ENCODE measurements at places on chromosomes 1 and 21. TPM values are rescaled to one million over a fixed set of nuclear protein-coding genes. Genes with fewer than 3 reads are reported as not detected.

Gene VSIG8
- total RNA-seq = not detected

Gene LYST
- 24.7 TPM for total RNA-seq

Gene FUBP1
- total RNA-seq = 193 TPM

Gene MCOLN2
- total RNA-seq = 15.0 TPM

DNA sequence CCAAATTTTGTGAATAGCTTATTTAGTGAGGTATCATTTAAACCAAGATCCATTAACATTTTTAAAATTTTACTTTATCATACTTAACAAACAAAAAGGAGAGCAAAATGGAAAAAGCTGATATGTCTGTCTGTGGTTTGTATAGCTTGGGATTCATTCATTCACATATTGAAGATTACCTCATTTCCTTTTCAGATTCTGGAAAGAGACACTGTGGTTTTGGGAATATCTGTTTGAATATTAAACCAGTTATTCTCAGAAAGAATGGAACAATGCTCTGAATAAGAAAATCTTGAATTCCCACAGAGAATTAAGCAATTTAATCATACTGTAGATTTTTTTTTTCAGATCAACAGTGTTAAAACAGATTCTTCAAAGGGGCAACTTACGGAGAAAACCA lies 93.8 kb upstream of the PRDX6 start:
- H3K27ac ChIP-seq = no peak overlapping the region
- H3K4me1 ChIP-seq = no peaks in the 10 kb centered on the region
- H3K4me3 ChIP-seq = no peak overlapping the region
- no peaks in the 10 kb centered on the region for H3K27me3 ChIP-seq
- no peaks in the 10 kb centered on the region for H3K36me3 ChIP-seq

DNA sequence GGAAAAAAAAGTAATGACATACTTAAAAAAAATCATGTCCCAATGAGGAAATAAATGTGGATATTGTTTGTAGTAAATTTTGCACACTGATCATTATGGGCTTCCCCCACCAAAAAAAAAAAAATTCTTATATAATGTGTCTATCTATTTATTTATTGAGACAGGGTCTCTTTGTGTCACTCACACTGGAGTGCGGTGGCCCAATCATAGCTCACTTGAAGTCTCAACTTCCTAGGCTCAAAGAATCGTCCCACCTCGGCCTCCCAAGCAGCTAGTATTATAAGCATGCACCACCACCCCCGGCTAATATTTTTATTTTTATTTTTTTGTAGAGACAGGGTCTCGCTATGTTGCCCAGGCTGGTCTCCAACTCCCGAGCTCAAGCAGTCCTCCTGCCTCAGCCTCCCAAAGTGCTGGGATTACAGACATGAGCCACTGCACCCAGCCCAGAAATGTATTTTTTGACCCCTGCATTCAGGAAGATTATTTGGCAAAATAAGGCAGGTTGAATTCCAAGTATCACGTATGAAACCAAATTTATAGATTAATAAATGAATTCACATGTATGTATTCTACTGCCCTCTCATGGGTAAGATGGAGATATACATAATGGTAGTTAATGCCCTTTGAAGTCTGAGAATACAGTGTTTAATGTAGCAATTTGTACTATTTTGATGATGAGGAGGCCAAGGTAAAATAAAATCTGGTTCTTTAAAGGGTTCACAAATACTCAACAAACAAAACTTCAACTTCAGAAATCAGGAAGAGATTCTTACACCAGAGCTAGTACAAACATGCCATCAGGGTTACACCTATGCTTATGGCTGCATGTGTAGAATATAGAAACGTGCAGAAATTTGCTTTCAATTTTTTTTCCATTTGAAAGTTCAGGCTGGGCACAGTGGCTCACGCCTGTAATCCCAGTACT lies 1.4 kb upstream of the DENND2C start:
- DNase-seq = no peak
- no peak overlapping the region for H3K27ac ChIP-seq
- peaks cover 11% of the 10 kb centered on the region for H3K4me1 ChIP-seq
- no peak overlapping the region for H3K4me3 ChIP-seq
- H3K36me3 ChIP-seq = no peaks in the 10 kb centered on the region
- peaks cover 27% of the 10 kb centered on the region for H3K27me3 ChIP-seq

GRCh38 chr1:245750261-245750660 lies 595.5 kb downstream of the KIF26B start:
- no peak overlapping the region for H3K4me3 ChIP-seq
- no peaks in the 10 kb centered on the region for H3K4me1 ChIP-seq
- no peak for DNase-seq
- no peaks in the 10 kb centered on the region for H3K27me3 ChIP-seq
- H3K36me3 ChIP-seq = peaks cover 3% of the 10 kb centered on the region

- peaks cover 3% of the 10 kb centered on the region for H3K27me3 ChIP-seq
- DNase-seq = no peak
- H3K4me1 ChIP-seq = no peaks in the 10 kb centered on the region
- H3K4me3 ChIP-seq = no peak overlapping the region
- no peaks in the 10 kb centered on the region for H3K36me3 ChIP-seq
These were observed 207.7 kb downstream of the BARHL2 start for GRCh38 chr1:90509225-90510048.

GRCh38 chr1:41416552-41417334 lies 55.5 kb downstream of the FOXO6 start:
- no peaks in the 10 kb centered on the region for H3K36me3 ChIP-seq
- peak; percentile 60 for DNase-seq
- H3K4me3 ChIP-seq = no peak overlapping the region
- no peak overlapping the region for H3K27ac ChIP-seq

DNA sequence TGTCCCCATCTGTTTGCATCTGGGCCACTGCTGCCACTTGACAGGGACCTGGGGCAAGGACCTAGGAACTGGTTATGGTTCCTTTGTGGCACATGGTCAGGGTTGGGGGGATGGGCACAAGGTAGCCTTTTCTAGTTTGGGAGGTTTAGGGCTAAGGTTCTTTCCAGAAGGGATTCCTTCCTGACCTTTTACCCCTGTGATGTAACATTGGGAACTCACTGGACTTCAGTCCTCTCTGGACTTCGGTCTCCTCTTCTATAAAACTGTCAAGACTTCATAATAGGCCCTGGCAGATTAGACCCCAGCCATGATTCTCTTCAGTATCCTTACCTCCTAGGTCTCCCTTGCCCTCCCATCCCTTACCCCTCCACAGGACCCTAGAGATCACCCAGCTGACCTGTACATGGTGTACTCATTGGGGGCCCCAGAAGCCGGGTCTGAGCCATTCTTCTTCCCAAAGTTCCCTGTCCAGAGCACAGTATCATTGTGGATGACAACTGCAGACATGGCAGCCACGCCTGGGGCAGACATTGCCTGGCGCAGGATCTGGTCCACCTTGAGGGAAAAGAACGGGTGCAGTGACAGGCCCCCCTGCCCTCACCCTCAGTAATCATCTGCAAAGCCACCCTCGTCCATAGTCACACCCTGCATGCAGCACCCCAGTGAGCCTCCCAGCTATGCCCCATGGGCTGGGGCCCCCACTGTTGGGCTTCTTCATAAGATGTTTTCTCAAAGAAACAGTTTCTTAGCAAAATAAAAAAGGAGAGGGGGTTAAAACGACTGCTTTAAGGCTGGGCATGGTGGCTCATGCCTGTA lies 12.9 kb downstream of the LACTBL1 start:
- H3K4me1 ChIP-seq = no peaks in the 10 kb centered on the region
- no peak overlapping the region for H3K4me3 ChIP-seq
- peaks cover 9% of the 10 kb centered on the region for H3K27me3 ChIP-seq
- DNase-seq = no peak
- H3K36me3 ChIP-seq = no peaks in the 10 kb centered on the region

GRCh38 chr1:166273618-166274017 lies 106.8 kb upstream of the FAM78B start:
- H3K36me3 ChIP-seq = no peaks in the 10 kb centered on the region
- H3K27ac ChIP-seq = no peak overlapping the region
- no peak overlapping the region for H3K4me3 ChIP-seq
- H3K27me3 ChIP-seq = no peaks in the 10 kb centered on the region
- no peak for DNase-seq
- no peaks in the 10 kb centered on the region for H3K4me1 ChIP-seq

DNA sequence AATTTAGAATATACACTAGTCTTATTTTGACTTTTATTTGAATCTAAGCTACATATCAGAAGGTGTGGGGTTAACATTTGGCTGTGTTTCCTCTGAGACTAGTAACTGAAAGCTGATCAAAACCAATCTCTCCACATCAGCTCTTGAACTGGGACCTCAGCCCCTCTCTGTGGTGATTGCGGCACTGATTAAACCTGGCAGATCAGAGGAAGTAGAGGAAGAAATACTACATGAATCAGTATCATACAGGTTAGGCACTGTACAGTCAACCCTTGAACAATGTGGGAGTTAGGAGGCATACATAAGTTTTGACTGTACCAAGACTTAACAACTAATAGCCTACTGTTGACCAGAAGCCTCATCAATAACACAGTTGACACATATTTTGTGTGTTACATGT lies 122.5 kb upstream of the C1orf87 start:
- no peaks in the 10 kb centered on the region for H3K27me3 ChIP-seq
- no peak for DNase-seq
- no peaks in the 10 kb centered on the region for H3K36me3 ChIP-seq
- H3K27ac ChIP-seq = no peak overlapping the region
- H3K4me3 ChIP-seq = no peak overlapping the region

DNA sequence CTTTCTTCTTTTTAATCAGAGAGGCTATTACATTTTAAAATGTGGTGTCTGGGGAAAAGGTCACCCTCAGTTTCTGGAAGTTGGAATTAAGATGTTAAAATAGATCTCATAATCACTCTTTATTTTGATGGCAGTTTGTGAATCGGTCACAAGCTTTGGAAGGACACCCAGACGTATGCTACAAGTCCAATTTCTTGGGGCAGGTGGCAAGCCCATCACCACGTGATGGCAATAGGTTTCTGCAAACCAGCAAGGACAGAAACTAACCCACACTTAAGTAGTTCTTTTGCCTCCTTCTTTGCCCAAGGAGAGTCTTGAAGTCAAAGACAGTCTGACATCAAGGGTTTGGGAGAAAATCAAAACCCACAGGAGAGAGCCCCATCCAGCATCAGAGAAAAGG lies 72.9 kb downstream of the C1orf87 start:
- H3K4me1 ChIP-seq = no peaks in the 10 kb centered on the region
- H3K27ac ChIP-seq = no peak overlapping the region
- H3K4me3 ChIP-seq = no peak overlapping the region
- H3K27me3 ChIP-seq = peaks cover 6% of the 10 kb centered on the region
- no peak for DNase-seq

DNA sequence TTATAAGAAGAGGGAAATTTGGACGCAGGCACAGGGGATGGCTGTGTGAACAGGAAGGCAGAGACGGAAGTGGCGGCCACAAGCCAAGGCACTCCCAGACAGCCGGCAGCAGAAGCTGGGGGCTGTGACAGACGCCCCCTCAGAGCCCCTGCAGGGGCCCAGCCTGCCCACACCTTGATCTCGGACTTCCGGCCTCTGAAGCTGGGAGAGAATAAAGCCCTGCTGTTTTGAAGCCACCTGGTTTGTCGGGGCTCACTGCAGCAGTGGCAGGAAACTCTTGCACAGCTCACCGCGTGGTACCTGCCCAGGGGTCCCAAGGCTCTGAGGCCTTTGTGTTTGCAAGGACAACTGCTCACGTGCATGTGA lies 13.7 kb downstream of the MEGF6 start:
- peak; percentile 19 for DNase-seq
- peak overlapping the region; percentile 91 for H3K27ac ChIP-seq
- H3K36me3 ChIP-seq = no peaks in the 10 kb centered on the region
- no peaks in the 10 kb centered on the region for H3K27me3 ChIP-seq
- peak overlapping the region; percentile 4 for H3K4me3 ChIP-seq

- no peaks in the 10 kb centered on the region for H3K27me3 ChIP-seq
- no peaks in the 10 kb centered on the region for H3K36me3 ChIP-seq
- no peak overlapping the region for H3K4me3 ChIP-seq
These were observed 29.1 kb downstream of the LAMB3 start for GRCh38 chr1:209622841-209623829.

- H3K36me3 ChIP-seq = no peaks in the 10 kb centered on the region
- H3K27me3 ChIP-seq = peaks cover 4% of the 10 kb centered on the region
- peak; percentile 79 for DNase-seq
- H3K27ac ChIP-seq = peak overlapping the region; percentile 27
- no peak overlapping the region for H3K4me3 ChIP-seq
- H3K4me1 ChIP-seq = peaks cover 8% of the 10 kb centered on the region
These were observed 22.9 kb upstream of the LDLRAP1 start for GRCh38 chr1:25520446-25521061.

DNA sequence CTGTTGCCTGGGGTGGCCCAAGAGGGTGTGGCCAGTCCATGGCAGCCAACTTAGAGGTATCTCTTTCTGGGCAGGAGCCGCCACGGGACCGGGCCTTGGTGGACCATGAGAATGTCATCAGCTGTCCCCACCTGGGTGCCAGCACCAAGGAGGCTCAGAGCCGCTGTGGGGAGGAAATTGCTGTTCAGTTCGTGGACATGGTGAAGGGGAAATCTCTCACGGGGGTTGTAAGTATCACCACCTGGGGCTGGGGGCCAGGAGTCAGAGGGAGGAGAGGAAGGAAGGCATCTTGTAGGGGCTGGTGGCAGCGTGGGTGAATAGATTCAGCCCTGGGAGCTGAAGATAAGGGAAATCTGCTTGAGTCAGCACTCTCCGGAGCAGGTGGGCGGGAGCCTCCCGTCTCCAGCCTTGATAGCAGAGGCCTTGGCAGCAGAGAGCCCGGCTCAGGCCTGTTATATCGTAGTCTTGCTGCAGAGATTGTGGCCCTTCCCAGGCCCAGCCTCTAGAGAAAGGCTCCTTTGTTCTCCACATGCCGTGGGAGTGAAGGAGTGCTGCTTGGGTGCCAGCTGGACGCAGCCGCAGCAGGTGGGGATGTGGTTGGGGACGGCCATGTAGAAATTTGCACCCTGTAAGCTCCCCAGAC lies 25.4 kb downstream of the PHGDH start:
- H3K27ac ChIP-seq = peak overlapping the region; percentile 25
- no peaks in the 10 kb centered on the region for H3K4me1 ChIP-seq
- H3K4me3 ChIP-seq = no peak overlapping the region
- H3K27me3 ChIP-seq = no peaks in the 10 kb centered on the region
- H3K36me3 ChIP-seq = peaks cover 24% of the 10 kb centered on the region
- no peak for DNase-seq

- no peak overlapping the region for H3K4me3 ChIP-seq
- peaks cover 4% of the 10 kb centered on the region for H3K4me1 ChIP-seq
- no peaks in the 10 kb centered on the region for H3K36me3 ChIP-seq
- H3K27me3 ChIP-seq = peaks cover 2% of the 10 kb centered on the region
These were observed 3.7 kb downstream of the LEFTY2 start for GRCh38 chr1:225937048-225937968.

- DNase-seq = no peak
- peaks cover 82% of the 10 kb centered on the region for H3K36me3 ChIP-seq
- no peak overlapping the region for H3K4me3 ChIP-seq
- no peaks in the 10 kb centered on the region for H3K27me3 ChIP-seq
- H3K4me1 ChIP-seq = peaks cover 14% of the 10 kb centered on the region
These were observed 161.8 kb downstream of the CLIC6 start for GRCh38 chr21:34830386-34831170.

- no peaks in the 10 kb centered on the region for H3K4me1 ChIP-seq
- no peak overlapping the region for H3K4me3 ChIP-seq
- no peak overlapping the region for H3K27ac ChIP-seq
These were observed 90.7 kb downstream of the TNFSF18 start for GRCh38 chr1:172960019-172960418.

GRCh38 chr1:65924471-65924870 lies 131.8 kb downstream of the PDE4B start:
- no peaks in the 10 kb centered on the region for H3K27me3 ChIP-seq
- H3K4me3 ChIP-seq = no peak overlapping the region
- H3K27ac ChIP-seq = no peak overlapping the region
- no peaks in the 10 kb centered on the region for H3K36me3 ChIP-seq
- no peaks in the 10 kb centered on the region for H3K4me1 ChIP-seq

Data from activated CD4-positive, alpha-beta T cell treated with anti-CD3 and anti-CD28 coated beads, Interleukin-2, amount 10 ng/mL, durations not matched to agents 7 days and 5 days (primary cell).